ENCODE measurements at places on chromosomes 2 and 18.

DNA sequence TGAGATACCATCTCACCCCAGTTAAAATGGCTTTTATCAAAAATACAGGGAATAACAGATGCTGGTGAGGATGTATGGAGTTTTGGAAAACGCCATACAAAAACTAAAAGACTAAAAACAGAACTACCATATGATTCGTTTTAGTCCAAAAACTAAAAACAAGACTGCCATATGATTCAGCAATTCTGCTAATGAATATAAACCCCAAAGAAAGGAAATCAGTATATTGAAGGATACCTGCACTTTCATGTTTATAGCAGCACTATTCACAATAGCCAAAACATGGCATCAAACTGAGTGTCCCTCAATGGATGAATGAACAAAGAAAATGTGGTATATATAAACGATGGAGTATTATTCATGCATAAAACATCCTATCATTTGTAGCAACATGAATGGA, 224.4 kb upstream of the MC4R start:
- no peak overlapping the region for H3K27ac ChIP-seq
- DNase-seq: no peak
- no peaks in the 10 kb centered on the region for H3K36me3 ChIP-seq
- H3K27me3 ChIP-seq: no peaks in the 10 kb centered on the region
- H3K4me3 ChIP-seq: no peak overlapping the region

DNA sequence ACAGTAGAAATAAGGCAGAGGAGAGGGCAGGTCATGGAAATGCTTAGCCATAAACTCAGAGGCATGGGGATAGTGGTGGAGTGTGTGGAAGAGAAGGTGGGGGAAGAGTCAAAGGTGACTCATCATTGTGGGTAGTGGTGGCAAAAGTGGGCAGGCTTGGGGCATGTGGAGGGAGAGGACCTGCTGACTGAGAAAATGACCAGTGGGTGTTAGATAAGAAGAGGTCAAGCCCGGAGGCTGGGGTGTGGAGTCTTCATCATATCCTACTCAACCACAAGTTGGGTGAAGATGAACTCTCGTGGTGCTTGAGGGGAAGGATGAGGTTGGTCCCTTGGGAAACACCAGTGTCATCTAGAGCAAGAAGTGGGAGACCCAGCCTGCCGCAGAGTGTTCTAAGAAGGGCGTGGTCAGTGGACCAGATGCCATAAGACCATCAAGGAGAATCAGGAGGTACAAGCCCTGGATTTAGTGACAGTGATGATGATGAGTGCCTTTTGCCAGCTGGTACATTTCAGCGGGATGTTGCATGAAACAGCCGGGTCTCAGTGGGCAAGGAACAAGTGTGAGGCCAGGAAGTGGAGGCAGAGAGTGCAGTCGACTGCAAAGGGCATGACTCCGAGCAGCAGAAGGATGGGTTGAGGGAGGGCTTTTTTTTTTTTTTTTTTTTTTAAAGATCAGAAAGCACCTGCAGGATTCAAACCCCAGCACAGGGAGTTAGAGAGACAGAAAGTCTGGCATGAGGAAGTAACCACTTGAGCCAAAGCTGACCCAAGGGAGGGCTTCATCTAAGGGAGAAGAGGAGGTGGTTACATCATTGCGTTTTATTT, 122.6 kb upstream of the SPRED2 start:
- no peaks in the 10 kb centered on the region for H3K27me3 ChIP-seq
- no peak overlapping the region for H3K4me3 ChIP-seq
- DNase-seq: no peak
- no peaks in the 10 kb centered on the region for H3K4me1 ChIP-seq
- H3K36me3 ChIP-seq: no peaks in the 10 kb centered on the region

- no peaks in the 10 kb centered on the region for H3K27me3 ChIP-seq
- no peak overlapping the region for H3K27ac ChIP-seq
- no peak for DNase-seq
- H3K4me1 ChIP-seq: no peaks in the 10 kb centered on the region
Observed at GRCh38 chr2:107128381-107128780, 242.4 kb upstream of the ST6GAL2 start.

- no peaks in the 10 kb centered on the region for H3K4me1 ChIP-seq
- H3K36me3 ChIP-seq: no peaks in the 10 kb centered on the region
Observed at GRCh38 chr2:148702475-148702874, 57.9 kb downstream of the EPC2 start.

GRCh38 chr2:237097911-237098702, 12.4 kb downstream of the COPS8 start:
- no peaks in the 10 kb centered on the region for H3K4me1 ChIP-seq
- H3K36me3 ChIP-seq: no peaks in the 10 kb centered on the region
- H3K27ac ChIP-seq: no peak overlapping the region
- H3K27me3 ChIP-seq: no peaks in the 10 kb centered on the region
- DNase-seq: no peak

GRCh38 chr18:57249179-57249578, 102.3 kb downstream of the BOD1L2 start:
- no peaks in the 10 kb centered on the region for H3K36me3 ChIP-seq
- H3K27me3 ChIP-seq: no peaks in the 10 kb centered on the region
- DNase-seq: no peak
- H3K4me1 ChIP-seq: no peaks in the 10 kb centered on the region
- H3K27ac ChIP-seq: no peak overlapping the region
- no peak overlapping the region for H3K4me3 ChIP-seq

GRCh38 chr2:46394649-46395510, 84.5 kb upstream of the TMEM247 start:
- H3K36me3 ChIP-seq: no peaks in the 10 kb centered on the region
- H3K4me3 ChIP-seq: no peak overlapping the region
- H3K4me1 ChIP-seq: no peaks in the 10 kb centered on the region
- H3K27me3 ChIP-seq: no peaks in the 10 kb centered on the region

GRCh38 chr2:63817382-63817781, 24.3 kb upstream of the UGP2 start:
- no peaks in the 10 kb centered on the region for H3K27me3 ChIP-seq
- no peak overlapping the region for H3K4me3 ChIP-seq
- no peak overlapping the region for H3K27ac ChIP-seq
- H3K36me3 ChIP-seq: no peaks in the 10 kb centered on the region
- DNase-seq: no peak
- H3K4me1 ChIP-seq: peaks cover 8% of the 10 kb centered on the region

DNA sequence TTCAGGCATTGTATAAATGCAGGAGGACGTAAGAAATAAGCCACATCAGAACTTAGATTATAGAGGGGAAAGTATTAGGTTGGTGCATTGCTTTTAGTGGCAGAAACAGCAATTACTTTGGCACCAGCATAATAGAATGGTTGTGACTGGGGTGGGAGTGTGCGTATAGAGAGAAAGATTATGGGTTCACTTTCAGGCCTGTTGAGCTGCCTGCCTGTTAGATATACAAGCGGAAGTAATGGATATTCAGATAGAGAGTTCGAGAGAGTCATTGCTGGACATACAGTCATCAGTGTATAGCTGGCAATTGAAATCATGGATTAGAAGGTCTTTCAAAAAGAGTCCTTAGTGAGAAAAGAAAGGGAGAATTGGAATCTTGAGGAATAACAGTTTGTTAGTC, 139.2 kb upstream of the MYO3B start:
- no peak overlapping the region for H3K27ac ChIP-seq
- DNase-seq: no peak
- H3K27me3 ChIP-seq: no peaks in the 10 kb centered on the region

DNA sequence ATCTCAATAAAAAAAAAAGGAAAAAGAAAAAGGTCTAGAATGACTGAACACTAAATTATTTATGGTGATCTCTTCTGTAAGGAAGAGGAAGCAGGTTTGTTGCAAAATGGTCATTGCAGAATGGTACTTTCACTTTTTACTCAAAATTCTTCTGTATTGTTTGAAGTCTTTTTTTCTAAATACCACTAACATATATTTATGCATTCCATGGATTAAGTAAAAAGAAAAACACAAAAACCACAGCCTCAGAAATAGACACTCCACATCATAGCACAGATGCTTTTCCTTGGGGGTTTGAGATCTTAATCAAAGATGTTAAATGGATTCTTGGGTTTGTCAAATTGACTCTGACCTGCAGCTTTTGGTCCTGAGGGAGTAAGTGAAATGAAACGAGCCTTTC, 47.4 kb downstream of the RHOB start:
- no peak overlapping the region for H3K4me3 ChIP-seq
- H3K27ac ChIP-seq: no peak overlapping the region
- no peaks in the 10 kb centered on the region for H3K27me3 ChIP-seq

GRCh38 chr2:73031095-73031678, 40.3 kb downstream of the SFXN5 start:
- no peaks in the 10 kb centered on the region for H3K36me3 ChIP-seq
- H3K27ac ChIP-seq: no peak overlapping the region
- H3K27me3 ChIP-seq: no peaks in the 10 kb centered on the region
- no peak overlapping the region for H3K4me3 ChIP-seq
- no peaks in the 10 kb centered on the region for H3K4me1 ChIP-seq

DNA sequence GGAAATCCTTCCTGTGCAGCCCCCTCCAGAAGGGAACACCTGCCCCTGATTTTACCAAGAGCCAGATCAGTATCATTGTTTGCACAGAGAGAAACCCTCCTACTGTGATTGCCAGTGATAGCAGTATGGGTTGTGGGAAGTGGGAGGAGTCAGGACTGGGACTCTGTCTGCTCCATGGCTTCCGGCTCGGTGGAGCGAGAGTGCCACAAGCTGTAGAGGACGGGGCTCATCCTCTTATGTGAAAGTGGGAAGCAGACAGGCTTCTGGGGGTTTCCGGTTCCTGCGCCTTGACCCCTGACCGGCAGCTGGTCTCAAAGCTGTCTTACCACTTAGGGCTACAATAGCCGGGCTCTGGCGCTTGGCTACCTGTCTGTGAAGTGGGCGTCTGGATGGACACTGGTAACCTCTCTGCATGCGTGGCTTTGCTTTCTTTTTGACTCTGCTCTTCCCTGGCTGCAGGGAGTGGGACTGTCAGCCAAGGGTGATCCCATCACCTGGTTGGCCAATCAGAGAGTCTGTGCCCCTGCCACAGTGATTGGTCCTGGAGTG, 79.7 kb downstream of the BCL2L11 start:
- H3K27me3 ChIP-seq: no peaks in the 10 kb centered on the region
- no peaks in the 10 kb centered on the region for H3K36me3 ChIP-seq
- H3K27ac ChIP-seq: no peak overlapping the region
- no peak for DNase-seq
- no peak overlapping the region for H3K4me3 ChIP-seq

- no peaks in the 10 kb centered on the region for H3K27me3 ChIP-seq
- H3K4me1 ChIP-seq: no peaks in the 10 kb centered on the region
- H3K36me3 ChIP-seq: no peaks in the 10 kb centered on the region
- no peak overlapping the region for H3K4me3 ChIP-seq
Observed at GRCh38 chr2:62724886-62725711, 19.6 kb downstream of the EHBP1 start.

- no peaks in the 10 kb centered on the region for H3K36me3 ChIP-seq
- no peak overlapping the region for H3K27ac ChIP-seq
- H3K27me3 ChIP-seq: no peaks in the 10 kb centered on the region
- DNase-seq: no peak
- no peak overlapping the region for H3K4me3 ChIP-seq
- no peaks in the 10 kb centered on the region for H3K4me1 ChIP-seq
Observed at GRCh38 chr18:26703170-26703930, 155.0 kb upstream of the KCTD1 start.

GRCh38 chr2:203983064-203983715, 46.6 kb downstream of the ICOS start:
- H3K27me3 ChIP-seq: no peaks in the 10 kb centered on the region
- no peaks in the 10 kb centered on the region for H3K4me1 ChIP-seq
- no peak for DNase-seq

GRCh38 chr2:25314514-25315315, 27.0 kb downstream of the DNMT3A start:
- peak; percentile 81 for DNase-seq
- H3K27ac ChIP-seq: peak overlapping the region; percentile 81
- no peak overlapping the region for H3K4me3 ChIP-seq

- DNase-seq: no peak
- H3K4me3 ChIP-seq: no peak overlapping the region
- H3K4me1 ChIP-seq: no peaks in the 10 kb centered on the region
- H3K27ac ChIP-seq: no peak overlapping the region
- no peaks in the 10 kb centered on the region for H3K36me3 ChIP-seq
Observed at GRCh38 chr2:626491-627339, 50.5 kb downstream of the TMEM18 start.

DNA sequence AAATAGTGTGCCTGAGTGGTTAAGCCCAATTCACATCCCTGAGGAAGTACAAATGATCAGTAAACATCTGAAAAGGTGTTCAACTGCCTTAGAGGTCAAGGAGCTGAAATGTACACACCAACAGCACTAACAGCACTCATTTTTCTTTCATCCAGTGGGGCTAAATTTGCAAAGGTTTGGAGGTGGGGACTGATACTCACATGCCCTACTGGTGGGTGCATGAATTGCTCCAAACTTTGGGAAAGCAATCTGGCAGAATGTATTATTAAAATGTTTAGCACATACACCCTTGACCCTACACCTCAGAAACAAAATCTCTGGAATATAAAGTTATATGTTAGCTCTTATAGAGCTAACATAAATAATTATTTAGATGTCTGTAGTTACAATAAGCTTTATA, 19.0 kb upstream of the FAM178B start:
- no peak overlapping the region for H3K4me3 ChIP-seq
- H3K36me3 ChIP-seq: no peaks in the 10 kb centered on the region
- no peak for DNase-seq

DNA sequence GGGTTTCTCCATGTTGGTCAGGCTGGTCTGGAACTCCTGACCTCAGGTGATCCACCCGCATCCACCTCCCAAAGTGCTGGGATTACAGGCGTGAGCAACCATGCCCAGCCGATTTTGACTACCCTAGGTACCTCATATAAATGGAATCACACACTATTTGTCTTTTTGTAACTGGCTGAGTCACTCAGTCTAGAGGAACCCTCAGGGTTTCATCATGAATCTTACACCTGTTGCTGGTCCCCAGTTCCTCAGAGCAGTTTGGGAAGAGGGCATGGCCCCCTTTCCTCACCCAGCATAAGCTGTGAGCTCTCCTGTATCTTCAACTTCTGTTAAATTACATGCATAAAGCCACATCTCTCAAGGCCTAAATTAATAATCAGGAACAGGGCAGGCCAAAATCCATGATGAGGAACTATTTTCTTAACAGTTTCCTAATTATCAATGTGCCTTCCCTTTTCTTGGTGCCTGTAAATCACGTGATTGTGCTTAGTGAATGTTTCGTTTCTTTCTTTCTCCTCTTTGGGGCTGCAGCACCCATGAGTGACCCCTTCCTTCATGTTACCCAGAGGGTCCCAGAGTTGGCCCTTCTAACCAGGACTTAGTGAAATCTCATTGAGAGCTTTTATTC, 20.9 kb downstream of the DYSF start:
- no peak overlapping the region for H3K27ac ChIP-seq
- DNase-seq: no peak
- H3K27me3 ChIP-seq: no peaks in the 10 kb centered on the region
- no peaks in the 10 kb centered on the region for H3K36me3 ChIP-seq
- no peaks in the 10 kb centered on the region for H3K4me1 ChIP-seq
- no peak overlapping the region for H3K4me3 ChIP-seq

GRCh38 chr2:204691911-204692510, 146.7 kb downstream of the PARD3B start:
- H3K4me1 ChIP-seq: no peaks in the 10 kb centered on the region
- DNase-seq: peak; percentile 44
- H3K36me3 ChIP-seq: no peaks in the 10 kb centered on the region
- H3K27me3 ChIP-seq: no peaks in the 10 kb centered on the region
- H3K4me3 ChIP-seq: no peak overlapping the region
